SJSA1 (cell line): ENCODE measurements at places on chromosomes 16 and 17. TPM values are rescaled to one million over a fixed set of nuclear protein-coding genes. Genes with fewer than 3 reads are reported as not detected.

LDHD gene
- 0.06 and 0.24 TPM in 2 replicates for total RNA-seq

DNA sequence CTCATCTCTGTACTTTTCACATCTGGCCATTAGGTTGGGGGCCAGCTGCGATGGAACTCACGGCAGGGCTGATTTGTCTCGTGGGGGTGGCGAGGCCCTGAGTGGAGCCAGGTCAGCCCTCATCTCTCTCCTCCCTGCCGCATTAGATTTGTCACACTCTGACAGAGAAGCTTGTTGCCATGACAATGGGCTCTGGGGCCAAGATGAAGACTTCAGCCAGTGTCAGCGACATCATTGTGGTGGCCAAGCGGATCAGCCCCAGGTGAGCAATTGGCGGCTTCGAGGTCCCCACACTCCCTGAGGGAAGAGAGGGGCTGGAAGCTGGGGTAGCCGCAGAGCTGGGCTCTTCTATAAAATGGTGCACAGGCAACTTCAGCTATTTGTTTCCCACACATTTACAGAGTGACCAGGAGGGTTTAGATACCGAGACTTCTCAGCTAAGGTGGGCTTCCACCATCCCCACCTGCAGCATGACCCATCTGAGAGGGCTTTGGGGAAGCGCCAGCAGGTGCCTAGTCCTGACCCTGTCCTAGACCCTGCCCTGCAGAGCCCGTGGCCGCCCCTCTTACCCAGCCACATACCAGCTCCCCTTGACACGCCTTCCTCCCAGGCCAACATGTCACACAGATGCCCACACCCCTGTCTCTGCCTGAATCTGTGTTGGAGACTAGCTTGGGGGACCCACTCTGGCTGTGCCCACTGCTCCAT is 8.4 kb downstream of the TMEM98 start:
- DNase-seq, result no peak

DNA sequence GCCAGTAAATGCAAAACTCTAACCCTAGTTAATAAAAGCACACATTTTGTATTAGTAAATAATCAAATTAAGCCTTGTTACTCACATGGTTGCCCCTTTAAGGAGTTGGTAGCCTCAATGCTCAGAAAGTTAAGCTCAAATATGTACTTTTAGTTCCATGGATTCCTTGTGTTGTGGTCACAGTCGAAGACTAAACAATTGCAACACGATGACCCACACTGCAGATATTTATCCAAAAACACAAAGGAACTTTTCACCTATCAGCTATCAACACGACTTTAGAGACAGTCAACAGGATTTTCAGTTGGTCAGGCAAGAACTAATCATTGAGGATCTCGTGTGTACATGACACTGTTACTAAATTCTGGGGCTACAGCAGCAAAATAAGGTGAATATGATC is 47.4 kb upstream of the NUDT7 start:
- no peak for DNase-seq

C17orf50 gene
- total RNA-seq, result not detected in 2 replicates

DNA sequence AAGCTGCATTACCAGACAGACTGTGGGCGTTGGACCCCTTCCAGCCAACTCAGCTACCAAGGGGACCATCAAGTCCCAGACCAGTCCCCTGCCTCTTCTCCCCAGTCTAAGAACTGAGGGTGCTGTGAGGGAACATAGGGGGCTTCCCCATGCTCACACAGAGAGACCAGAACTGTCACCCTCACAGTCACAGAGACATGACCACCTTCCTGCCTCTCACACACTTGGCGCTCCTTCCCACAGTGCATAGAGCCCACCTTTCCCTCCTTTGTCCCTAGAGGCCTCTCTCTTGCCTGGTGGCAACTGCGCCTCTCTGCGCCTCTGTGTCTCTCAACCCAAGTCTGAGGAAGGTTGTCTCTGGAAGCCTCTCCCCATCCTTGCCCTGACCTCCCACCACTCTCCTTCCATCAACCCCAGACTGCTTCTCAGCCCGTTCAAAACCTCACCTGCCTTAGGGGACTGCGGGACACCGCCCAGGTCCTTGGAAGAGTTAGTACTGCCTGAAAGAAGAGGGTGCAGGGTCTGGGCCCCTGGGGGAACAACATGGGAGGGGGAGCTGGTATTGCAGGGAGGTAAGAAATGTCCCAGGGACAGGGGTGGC is 6.1 kb upstream of the LHX1 start:
- no peak for DNase-seq

CLEC3A gene
- total RNA-seq, result not detected in 2 replicates

USH1G gene
- not detected in 2 replicates for total RNA-seq

SLC16A3 gene
- 149 and 249 TPM in 2 replicates for total RNA-seq

TBX21 gene
- total RNA-seq, result 0.22 TPM in 1 of 2 replicates, not detected in the other

DNA sequence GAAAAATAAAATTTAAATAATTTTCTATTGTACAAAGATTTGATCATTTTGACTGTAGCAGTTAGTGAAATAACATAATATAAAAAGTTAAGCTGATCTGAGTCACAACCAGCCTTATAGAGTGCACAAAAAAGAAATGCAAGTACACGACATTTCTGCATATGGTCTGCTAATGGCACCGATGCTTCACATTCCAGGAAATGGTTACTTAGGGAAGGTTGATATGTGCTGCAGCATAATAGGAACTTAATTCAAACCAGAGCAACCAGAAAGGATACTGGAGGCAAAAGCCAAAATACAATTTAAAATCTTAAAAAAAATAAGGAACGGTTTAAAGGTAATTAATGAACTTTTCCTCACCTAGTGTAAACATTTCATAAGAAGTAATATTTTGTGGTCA is 10.0 kb upstream of the CFDP1 start:
- no peak for DNase-seq

GRCh38 chr17:78575340-78575739 is 1.9 kb downstream of the DNAH17 start:
- no peak for DNase-seq

GRCh38 chr17:562174-562573 is 152.5 kb downstream of the VPS53 start:
- no peak for DNase-seq

GRCh38 chr16:50835358-50836060 is 93.6 kb downstream of the CYLD start:
- no peak for DNase-seq

GRCh38 chr17:17073030-17073564 is 30.8 kb downstream of the MPRIP start:
- no peak for DNase-seq

DNA sequence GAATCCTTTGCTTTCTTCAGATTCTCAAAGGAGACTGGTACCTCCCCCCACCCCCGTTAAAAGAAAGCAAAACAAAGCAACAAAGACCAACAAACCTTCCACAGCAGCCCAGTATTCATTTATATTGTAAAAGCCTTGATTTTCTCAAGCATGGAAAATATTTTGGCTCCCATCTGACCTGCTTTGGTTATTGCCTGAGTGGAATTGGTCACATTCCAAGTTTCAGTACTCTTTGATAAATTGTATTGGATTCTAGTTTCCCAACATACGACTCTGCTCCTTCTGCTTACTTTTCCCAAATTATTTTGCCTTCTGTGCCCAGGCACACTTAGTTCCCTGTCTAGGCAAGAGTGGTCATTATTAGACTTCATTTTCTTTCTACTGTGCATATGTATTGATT is 1.3 kb downstream of the ABCC11 start:
- DNase-seq, result no peak

DNA sequence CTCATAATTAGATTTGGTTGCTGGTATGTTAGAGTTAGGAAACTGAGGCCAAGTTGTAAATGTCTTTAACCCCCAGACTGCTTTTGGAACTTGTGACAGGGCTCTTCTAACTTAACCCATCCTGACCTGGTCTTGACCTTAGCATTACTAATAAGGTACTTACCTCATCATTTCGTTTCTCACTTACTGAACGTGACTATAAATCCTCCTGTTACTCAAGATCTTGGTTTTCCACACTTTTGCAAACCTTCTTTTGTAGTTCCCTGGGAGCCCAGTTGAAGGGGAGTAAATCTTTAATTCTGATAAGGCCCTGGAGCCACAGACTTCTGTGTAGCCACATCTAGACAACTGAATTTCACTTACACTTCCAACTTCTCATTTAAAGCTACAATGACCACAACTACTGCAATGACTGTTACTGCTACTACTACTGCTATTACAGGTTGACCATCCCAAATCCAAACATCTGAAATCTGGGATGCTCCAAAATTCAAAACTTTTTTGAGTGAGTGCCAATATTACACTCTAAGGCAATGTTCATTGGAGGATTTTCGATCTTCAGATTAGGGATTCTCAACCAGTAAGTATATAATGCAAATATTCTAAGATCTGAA is 248.8 kb upstream of the TBX2 start:
- DNase-seq, result no peak
